ENCODE measurements at places on chromosomes 11 and 22.

DNA sequence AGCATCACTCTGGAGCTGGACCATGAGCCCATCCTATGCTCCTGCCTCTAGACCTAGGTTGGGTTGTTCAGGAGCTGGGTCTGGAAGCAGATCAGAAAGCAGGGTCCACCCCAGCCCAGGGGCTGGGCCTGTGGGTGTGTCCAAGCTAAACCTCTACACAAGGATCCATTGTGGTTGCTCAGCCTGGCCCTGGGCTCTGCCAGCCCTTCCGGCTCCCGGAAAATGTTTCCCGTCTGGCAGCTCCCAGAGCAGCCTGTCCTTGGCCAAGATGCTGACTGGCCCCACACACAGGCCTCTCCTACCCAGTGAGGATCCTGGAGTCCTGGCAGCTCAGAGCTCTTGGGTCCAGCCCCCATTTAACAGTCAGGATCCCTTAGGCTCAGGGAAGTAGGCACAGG is 35.3 kb upstream of the FCHSD2 start:
- DNase-seq, result no peak

GRCh38 chr11:2489083-2489482 is 44.3 kb downstream of the KCNQ1 start:
- no peak for DNase-seq

DNA sequence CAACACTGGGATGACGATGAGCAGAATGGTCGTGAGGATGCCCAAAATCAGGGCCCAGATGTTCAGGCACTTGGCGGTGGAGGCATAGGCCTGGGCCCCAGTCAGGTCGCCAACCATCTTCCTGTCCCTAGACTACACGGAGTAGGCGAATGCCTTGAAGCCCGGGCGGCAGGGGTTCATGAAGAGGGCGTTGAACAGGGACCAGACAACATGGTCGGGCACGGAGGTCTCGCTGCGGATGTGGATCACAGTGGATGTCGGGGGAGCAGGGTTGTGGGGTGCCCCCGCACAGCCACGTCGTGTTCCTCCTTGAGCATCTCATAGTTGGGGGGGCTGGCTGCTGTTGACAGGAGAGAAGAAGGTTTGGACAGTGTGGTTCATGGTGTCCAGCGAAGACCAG is 9.5 kb downstream of the MYEOV start:
- DNase-seq, result no peak

- DNase-seq, result no peak
These were observed 1.7 kb downstream of the MALAT1 start for GRCh38 chr11:65500387-65501185.

GRCh38 chr11:67053896-67054329 is 2.7 kb upstream of the RHOD start:
- no peak for DNase-seq

- no peak for DNase-seq
These were observed 13.7 kb downstream of the PDHX start for GRCh38 chr11:34929794-34930763.

DNA sequence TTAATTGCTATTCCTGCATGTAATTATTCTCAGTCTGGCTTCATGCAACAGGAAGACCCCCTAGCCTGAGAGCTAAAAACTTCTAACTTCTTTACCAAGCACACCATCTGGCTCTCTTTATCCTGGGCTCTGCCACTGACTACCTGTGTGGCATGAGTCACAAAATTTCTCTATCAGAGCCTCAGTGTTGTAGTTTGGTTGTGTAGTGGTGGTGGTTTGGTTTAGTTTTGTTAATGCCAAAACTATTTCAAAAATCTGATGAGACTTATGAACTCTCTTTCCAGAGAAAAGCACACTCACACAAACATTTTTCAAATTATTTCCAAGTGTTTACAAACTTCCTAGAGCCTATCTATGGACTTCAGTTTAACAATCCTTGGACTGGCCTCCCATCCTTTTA is 7.5 kb upstream of the IL17RA start:
- DNase-seq, result no peak

GRCh38 chr11:65575568-65576231 is at the start of gene EHBP1L1:
Gene EHBP1L1 (plus strand): TSS chr11:65576053. CDS start chr11:65576303, 250 bp downstream.
- no peak for DNase-seq

- no peak for DNase-seq
These were observed 15.2 kb upstream of the SERPIND1 start for GRCh38 chr22:20758688-20759087.

DNA sequence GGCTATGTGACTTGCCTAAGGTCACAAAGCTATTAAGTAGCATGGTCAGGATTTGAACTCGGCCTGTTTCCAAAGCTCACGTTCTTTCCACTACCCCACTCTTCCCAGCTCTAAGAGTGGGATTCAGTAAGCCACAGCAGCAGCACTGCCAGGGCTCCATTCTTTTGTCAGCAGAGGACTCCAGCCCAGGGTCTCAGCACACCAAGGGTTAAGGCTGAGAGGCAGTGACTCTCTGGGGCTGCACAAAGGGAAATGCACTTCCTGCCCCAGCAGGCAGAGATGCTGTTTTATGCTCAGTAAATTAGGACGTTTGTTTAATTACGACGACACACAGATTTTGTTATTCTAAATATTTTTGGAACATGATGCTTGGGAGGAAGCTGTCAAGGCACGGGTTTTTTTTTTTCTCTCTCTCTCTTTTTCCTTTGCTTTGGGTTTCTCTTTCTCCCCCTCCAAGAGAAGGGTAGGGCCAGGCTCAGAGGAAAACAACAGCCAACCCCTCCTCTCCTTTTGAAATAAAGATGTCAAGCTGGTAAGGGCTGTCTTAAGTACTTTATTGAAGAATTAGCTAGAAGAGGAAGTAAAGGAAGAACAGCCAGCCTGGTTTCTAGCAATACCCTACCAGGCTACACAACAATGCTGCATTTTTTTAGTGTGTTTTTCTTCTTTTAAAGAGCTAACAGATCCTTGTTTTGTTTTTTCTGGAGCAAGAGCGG is 2.8 kb downstream of the MYH9 start:
- DNase-seq, result no peak

DNA sequence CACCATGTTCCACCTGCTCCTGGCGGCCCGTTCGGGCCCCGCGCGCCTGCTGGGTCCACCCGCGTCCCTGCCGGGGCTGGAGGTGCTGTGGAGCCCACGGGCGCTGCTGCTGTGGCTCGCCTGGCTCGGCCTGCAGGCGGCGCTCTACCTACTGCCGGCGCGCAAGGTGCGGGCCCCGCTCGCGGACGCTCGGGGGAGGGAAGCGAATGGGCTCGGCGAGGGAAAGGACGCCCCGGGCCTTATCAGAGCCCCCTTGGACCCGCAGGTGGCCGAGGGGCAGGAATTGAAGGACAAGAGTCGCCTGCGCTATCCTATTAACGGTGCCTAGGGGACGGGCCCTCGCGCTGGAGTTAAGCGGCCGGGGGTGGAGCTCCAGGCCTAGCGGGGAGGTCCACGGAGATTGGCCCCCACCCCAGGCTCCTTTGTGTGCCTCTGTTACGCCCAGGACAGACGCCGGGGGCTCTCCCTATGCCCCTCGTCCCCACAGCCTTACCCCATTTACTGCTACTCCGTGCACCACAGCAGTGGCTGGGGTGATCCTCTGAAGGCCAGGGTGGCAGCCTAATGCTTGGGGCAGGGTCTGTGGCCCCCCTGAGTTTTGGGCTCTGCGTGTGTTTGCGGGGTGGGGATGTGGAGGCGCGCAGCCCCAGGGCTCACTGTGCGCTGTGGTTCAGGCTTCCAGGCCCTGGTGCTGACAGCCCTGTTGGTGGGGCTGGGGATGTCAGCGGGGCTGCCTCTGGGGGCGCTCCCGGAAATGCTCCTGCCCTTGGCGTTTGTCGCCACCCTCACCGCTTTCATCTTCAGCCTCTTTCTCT is 1.1 kb downstream of the TM7SF2 start:
- DNase-seq, result peak; percentile 56

- no peak for DNase-seq
These were observed 19.7 kb upstream of the PDGFB start for GRCh38 chr22:39264349-39265038.

GRCh38 chr11:8190431-8190830 is 21.6 kb upstream of the RIC3 start:
- DNase-seq, result no peak

- no peak for DNase-seq
These were observed 25.5 kb upstream of the RFPL3 start for GRCh38 chr22:32331918-32332725.

- no peak for DNase-seq
These were observed 64.1 kb downstream of the PPP6R3 start for GRCh38 chr11:68524681-68525080.

DNA sequence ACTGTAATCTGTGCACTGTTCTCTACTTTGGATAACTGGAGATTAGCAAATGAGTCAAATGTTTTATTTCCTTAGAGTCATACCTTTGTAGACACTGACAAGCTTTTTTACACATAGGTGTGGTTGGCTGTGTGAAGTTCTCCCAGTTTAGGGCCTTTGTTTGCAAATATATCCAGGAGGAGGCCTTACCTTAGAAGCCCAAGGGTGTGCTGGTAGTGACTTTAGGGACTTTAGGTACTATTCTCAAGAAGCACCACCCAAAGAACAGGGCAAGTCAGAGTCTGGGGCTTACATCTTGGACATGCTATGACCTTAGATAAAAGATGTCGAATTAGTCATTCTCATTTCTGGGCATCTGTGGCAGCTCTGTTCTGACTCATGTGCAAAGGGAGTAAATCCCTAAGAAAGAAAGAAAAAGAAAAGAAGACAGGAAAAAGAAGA is 4.8 kb upstream of the FAR1 start:
- DNase-seq, result no peak

DNA sequence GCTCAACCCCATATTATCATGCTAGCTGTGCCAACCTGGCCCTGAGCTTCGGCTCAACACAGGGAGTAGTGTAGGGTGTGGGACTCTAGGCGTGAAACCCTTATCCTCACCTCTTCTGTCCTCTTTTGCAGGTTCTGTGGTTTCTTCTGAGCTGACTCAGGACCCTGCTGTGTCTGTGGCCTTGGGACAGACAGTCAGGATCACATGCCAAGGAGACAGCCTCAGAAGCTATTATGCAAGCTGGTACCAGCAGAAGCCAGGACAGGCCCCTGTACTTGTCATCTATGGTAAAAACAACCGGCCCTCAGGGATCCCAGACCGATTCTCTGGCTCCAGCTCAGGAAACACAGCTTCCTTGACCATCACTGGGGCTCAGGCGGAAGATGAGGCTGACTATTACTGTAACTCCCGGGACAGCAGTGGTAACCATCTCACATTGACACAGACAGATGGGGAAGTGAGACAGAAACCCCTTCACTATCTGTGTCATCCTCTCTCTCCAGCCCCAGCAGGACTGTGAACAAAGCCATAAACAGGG is 76.4 kb downstream of the GGTLC2 start:
- DNase-seq, result no peak

DNA sequence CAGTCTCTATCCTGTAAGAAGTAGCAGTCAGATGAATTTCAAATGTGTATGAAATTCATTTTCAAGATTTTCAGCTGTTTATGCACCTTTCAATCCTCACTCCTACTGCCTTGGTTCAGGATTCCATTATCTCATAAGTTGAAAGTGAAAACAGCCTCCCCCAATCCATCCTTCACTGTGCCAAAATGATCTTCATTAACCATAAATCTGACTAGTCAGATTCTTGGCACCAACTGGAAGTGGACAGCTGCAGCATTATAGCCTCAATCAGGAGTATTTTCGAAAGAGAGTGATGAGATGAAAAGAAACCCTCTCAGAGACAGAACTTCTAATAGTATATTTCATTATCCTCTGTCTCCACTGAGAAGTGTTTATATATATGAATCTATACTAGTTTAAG is 365.3 kb upstream of the PDGFD start:
- no peak for DNase-seq

- DNase-seq, result no peak
These were observed 54.7 kb upstream of the SLC6A5 start for GRCh38 chr11:20544603-20545237.

DNA sequence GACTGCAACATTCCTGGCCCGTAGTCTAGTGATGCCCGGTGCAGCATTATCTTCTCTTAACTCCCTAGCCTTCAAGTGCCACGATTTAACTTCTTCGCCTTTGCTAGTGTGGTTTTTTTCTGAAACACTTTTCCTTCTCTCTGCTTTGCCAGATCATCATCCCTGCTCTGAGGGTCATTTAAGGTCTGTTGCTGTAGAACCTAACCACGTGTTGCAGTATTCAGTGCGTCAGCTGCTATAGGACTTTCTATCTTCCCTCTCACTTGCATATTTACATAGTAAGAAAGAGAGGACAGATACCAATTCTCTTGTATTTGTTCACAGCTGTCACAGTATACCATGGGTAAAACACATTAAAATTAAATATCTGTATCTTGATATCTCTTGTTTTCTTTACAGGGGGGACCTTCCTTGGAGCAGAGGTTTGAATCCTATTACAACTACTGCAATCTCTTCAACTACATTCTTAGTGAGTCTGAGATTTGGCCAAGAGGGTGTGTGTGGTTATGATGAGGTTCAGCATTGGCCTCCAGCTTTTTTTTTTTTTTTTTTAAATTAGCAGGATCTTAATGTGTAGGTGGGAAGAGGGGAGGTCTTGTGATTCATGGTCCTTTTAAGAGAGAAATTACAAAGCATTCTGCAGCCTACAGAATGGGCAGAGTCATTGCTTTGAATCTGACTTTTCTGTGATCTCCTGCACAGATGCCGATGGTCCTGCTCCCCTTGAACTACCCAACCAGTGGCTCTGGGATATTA is 13.5 kb downstream of the EIF3L start:
- no peak for DNase-seq

GRCh38 chr22:20863366-20863765 is 4.6 kb downstream of the SNAP29 start:
- no peak for DNase-seq

GRCh38 chr11:83695046-83695445 is 408.9 kb upstream of the CCDC90B start:
- no peak for DNase-seq

DNA sequence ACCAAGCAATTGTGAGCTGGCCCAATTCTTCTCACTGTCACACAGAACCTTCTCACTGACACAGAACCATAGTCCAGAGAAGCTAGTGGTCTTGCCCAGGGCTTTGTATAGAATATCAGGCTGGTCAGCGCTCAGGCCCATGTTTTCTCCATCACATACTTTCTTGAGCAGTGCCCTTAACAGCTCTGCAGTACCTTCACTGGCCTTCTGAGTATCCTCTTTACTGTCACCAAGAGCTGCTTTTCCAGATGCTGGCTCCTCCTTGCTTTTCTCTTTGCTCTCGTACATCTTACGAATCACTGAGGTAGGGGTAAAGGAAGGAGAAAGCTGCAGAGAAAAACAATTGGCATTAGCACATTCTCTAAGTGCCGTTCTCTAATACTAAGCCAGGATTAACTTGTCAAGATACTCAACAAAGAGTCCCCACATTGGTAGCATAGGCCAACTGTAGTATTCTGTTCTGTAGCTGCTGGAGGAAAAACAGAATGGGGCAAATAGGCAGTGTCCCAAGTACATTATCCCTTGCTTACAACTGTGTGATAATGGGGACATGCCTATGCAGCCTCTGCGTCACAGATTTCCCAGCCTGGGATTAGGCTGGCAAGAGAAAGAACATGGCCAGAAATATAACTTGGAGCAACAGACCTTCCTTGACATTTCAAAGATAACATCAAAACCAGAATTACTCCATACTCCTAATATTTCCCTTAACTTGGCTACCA is 43.5 kb downstream of the DRG1 start:
- no peak for DNase-seq
